ENCODE measurements at places on chromosomes 13 and 19. TPM values are rescaled to one million over a fixed set of nuclear protein-coding genes. Genes with fewer than 3 reads are reported as not detected.
A peak's percentile ranks its signal among the peaks of the same experiment; 100 is the strongest.

GRCh38 chr13:51639171-51639570, 54.9 kb downstream of the WDFY2 start:
- DNase-seq, result no peak
- H3K36me3 ChIP-seq, result no peaks in the 10 kb centered on the region
- no peak overlapping the region for H3K27ac ChIP-seq
- H3K4me1 ChIP-seq, result peaks cover 64% of the 10 kb centered on the region
- H3K27me3 ChIP-seq, result no peaks in the 10 kb centered on the region

DNA sequence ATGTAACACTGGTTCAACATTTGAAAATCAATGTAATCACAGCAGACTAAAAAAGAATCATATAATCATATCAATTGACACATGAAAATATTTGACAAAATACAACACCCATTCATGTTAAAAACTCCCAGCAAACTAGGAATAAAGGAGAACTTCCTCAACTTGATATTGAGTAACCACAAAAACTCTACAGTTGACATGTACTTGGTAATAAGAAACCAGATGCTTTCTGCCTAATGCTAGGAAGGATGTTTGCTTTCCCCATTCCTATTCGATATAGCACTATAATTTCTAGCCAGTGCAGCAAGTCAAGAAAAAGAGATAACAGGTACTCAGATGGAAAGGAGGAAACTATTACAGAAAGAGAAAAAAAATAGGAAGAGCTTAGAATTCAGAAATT, 26.9 kb downstream of the UFM1 start:
- DNase-seq, result no peak
- no peaks in the 10 kb centered on the region for H3K4me1 ChIP-seq
- H3K27me3 ChIP-seq, result no peaks in the 10 kb centered on the region
- H3K27ac ChIP-seq, result no peak overlapping the region
- H3K36me3 ChIP-seq, result no peaks in the 10 kb centered on the region

DNA sequence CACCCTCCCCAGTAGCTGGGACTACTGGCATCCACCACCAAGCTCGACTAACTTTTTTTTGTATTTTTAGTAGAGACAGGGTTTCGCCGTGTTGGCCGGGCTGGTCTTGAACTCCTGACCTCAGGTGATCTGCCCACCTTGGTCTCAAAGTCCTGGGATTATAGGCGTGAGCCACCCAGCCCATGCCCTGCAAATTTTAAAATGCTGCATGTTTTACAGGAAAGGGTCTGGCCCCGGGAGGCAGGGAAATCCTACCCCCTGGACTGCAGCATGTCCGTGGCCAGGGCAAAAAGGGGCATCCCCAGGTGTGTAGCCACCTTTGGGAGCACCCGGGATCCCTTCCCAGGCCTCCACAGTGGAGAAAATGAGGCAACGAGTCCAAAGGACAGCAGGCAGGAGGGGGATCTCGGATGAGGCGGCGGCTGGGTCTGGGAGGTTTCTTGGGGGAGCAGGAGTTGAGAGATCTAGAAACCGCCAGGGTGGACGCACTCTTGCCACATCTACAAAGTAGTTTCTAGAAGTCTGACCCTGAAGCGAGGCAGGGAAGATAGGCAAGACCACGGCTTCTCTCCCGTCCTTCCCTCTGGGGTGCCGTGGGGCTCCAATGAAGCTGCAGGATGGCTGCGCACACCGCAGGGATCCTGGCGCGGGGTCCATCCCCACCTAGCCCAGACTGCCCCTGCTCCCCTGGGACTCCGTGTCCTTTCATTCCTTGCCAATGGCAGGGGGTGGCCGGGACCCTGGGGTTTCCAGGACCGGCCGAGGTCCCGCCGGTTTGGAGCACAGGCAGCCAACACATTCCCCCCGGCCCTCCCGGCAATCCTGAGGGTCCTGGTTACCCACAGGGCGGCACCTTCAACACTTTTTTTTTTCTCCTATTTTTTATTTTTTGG, 21.3 kb upstream of the ZBTB7A start:
- H3K27ac ChIP-seq, result no peak overlapping the region
- H3K4me1 ChIP-seq, result no peaks in the 10 kb centered on the region
- H3K27me3 ChIP-seq, result no peaks in the 10 kb centered on the region
- no peak for DNase-seq
- H3K36me3 ChIP-seq, result peaks cover 32% of the 10 kb centered on the region

- peaks cover 13% of the 10 kb centered on the region for H3K4me1 ChIP-seq
- DNase-seq, result no peak
- no peak overlapping the region for H3K4me3 ChIP-seq
- H3K36me3 ChIP-seq, result no peaks in the 10 kb centered on the region
- H3K27me3 ChIP-seq, result peaks cover 29% of the 10 kb centered on the region
Measured at GRCh38 chr19:40217027-40217810, 965 bp downstream of the TTC9B start.

- no peak for DNase-seq
- no peak overlapping the region for H3K27ac ChIP-seq
- no peaks in the 10 kb centered on the region for H3K36me3 ChIP-seq
- peaks cover 67% of the 10 kb centered on the region for H3K27me3 ChIP-seq
- no peak overlapping the region for H3K4me3 ChIP-seq
- H3K4me1 ChIP-seq, result no peaks in the 10 kb centered on the region
Measured at GRCh38 chr13:27928805-27929753, 9.3 kb downstream of the PDX1 start.

DNA sequence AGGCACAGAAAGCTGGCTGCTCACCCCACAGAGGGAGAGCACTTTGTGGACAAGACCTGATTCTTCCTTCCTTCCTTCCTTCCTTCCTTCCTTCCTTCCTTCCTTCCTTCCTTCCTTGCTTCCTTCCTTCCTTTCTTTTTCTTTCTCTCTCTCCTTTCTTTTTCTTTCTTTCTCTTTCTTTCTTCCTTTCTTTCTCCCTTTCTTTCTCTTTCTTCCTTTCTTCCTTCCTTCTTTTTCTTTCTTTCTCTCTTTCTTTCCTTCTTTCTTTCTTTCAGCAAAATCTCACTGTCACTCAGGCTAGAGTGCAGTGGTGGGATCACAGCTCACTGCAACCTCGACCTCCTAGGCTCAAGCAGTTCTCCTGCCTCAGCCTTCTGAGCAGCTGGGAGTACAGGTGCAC, 263.9 kb downstream of the UQCRFS1 start:
- H3K27ac ChIP-seq, result no peak overlapping the region
- DNase-seq, result no peak
- H3K4me3 ChIP-seq, result no peak overlapping the region

KASH5 gene
- not detected for total RNA-seq

GRIN3B gene
- not detected for total RNA-seq

DNA sequence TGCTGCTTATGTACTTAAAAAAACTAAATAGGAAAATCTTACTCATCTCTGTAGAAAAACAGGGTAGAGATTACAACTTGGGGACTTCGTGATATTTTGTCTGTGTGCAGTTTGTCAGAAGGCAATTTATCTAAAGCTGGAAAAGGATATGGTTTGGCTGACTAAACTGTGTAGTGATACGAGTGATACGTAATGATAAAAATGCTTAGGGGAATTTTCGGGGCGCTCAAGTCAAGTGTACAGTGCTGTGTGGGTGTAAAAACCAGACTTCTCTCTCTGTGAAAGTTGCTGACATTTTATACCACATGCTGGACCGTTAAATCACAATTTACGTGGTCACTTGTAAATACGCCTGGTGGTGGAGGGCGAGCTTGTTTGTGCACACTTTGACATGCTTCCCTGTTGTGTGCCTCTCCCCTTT, 221.7 kb downstream of the KCNRG start:
- no peak overlapping the region for H3K4me3 ChIP-seq
- H3K4me1 ChIP-seq, result peaks cover 7% of the 10 kb centered on the region
- DNase-seq, result no peak
- H3K27ac ChIP-seq, result no peak overlapping the region

GRCh38 chr13:108777421-108778420, 148.3 kb downstream of the MYO16 start:
- no peaks in the 10 kb centered on the region for H3K36me3 ChIP-seq
- no peaks in the 10 kb centered on the region for H3K27me3 ChIP-seq
- DNase-seq, result peak; percentile 99
- H3K27ac ChIP-seq, result peak overlapping the region; percentile 61

DNA sequence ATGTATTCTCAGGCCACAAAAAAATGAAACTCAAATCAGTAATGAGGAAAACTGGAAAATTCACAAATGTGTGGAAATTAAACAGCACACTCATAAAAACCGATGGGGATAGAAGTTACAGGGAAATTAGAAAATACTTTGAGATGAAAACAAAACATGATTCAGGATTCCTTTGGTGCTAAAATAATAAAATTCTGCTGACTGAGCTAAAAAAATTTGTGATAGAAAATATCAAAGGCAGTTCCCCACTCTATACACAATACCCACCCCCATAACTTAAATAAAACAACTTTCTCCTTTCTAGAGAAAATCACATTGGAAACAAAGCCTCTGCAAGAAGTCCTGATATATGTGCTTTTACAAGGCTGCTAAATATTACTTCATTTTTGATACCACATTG, 1.6 kb upstream of the ZNF233 start:
- H3K27ac ChIP-seq, result no peak overlapping the region
- no peaks in the 10 kb centered on the region for H3K27me3 ChIP-seq
- no peaks in the 10 kb centered on the region for H3K36me3 ChIP-seq
- DNase-seq, result no peak
- no peak overlapping the region for H3K4me3 ChIP-seq
- H3K4me1 ChIP-seq, result no peaks in the 10 kb centered on the region

- H3K27me3 ChIP-seq, result peaks cover 47% of the 10 kb centered on the region
- no peak overlapping the region for H3K4me3 ChIP-seq
Measured at GRCh38 chr13:111904166-111904565, 162.8 kb upstream of the SOX1 start.

- no peak overlapping the region for H3K4me3 ChIP-seq
- no peaks in the 10 kb centered on the region for H3K27me3 ChIP-seq
- H3K36me3 ChIP-seq, result no peaks in the 10 kb centered on the region
- H3K27ac ChIP-seq, result no peak overlapping the region
Measured at GRCh38 chr13:96696389-96696900, 297.8 kb downstream of the OXGR1 start.

DNA sequence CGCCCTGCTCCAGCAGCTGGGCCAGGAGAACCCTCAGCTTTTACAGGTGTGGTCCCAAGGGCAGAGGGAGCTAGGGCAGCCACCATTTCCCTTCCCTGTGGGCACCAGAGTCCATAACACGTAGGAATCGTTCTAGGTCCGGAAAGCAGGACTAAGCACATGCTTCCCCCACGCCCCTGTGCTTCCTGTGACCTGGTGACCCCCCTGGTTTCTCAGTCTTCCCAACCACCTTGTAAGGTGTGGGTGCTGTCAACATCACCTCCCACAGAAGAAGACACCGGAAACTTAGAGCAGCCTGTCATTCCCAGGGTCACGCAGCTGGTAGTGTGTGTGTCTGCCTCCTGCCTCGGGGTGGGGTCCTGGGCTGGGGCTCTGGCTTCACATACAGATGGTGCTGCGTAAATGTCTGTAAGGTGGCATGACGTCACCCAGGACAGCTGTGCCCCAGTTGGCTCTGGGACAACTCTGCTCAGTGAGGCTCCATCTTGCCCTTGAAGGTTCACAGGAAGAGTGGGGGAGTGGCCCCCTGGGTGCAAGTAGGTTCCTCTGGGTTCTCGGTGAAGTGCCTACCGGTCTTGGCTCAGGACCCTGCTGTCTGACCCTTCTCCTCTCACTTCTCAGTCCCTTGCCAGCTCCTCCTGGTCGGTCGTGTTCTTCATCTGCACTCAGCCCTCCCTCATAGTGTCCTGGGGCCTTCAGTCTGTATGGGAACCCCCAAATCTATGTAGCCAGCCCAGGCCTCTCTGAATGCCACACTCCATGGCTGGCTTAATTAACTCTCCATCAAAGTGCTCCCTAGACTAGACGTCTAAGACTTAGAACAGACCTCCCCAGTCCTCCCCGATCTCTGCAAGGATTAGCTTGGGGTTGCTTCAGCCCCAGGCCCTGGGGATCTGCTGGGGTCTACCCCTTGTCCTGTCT, 4.0 kb downstream of the RAD23A start:
- H3K4me3 ChIP-seq, result no peak overlapping the region
- no peak for DNase-seq
- peaks cover 12% of the 10 kb centered on the region for H3K4me1 ChIP-seq
- H3K36me3 ChIP-seq, result peaks cover 95% of the 10 kb centered on the region
- no peak overlapping the region for H3K27ac ChIP-seq

GRIK5 gene
- not detected for total RNA-seq

DNA sequence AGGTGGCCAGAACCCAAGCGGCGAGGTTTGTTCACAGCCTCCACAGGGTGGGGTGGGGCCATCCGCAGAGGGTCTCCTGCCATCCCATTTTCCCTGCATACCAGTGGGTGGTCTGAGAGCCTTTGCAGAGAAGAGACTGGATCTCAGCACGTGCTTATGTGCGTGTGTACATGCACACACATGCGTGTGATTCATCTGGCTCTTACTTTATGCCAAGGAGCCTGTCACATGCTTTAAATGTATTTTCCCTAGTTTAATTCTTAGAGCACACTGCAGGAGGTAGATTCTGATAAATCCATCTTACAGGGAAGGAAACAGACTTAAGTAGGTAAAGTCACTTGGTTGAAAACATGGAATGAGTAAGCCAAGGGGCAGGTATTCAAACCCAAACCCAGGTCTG, 47.1 kb downstream of the CAPN12 start:
- H3K27ac ChIP-seq, result no peak overlapping the region
- peaks cover 28% of the 10 kb centered on the region for H3K4me1 ChIP-seq
- H3K36me3 ChIP-seq, result peaks cover 98% of the 10 kb centered on the region
- no peaks in the 10 kb centered on the region for H3K27me3 ChIP-seq
- DNase-seq, result no peak
- H3K4me3 ChIP-seq, result no peak overlapping the region

DNA sequence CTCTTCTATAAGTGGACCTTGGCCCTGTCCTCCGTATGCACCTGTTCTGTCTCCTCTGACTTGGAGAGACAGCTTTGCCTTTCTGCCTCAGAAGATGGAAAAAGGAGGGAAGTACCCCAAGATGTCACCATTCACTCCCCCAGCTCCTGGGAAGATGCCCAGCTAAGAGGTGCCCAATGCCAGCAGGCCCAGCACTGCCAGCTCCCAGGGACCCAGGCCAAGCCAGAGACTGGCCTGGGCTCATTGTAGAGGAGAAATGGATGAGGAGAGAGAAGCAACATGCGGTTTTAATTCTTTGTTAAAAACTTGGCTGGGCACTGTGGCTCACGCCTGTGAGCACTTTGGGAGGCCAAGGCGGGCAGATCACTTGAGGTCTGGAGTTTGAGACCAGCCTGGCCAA, 111.5 kb upstream of the ZNF507 start:
- H3K4me1 ChIP-seq, result no peaks in the 10 kb centered on the region
- no peaks in the 10 kb centered on the region for H3K27me3 ChIP-seq
- DNase-seq, result no peak
- no peak overlapping the region for H3K27ac ChIP-seq
- H3K4me3 ChIP-seq, result no peak overlapping the region
- H3K36me3 ChIP-seq, result no peaks in the 10 kb centered on the region

Data from SJSA1 (cell line).